ENCODE measurements at places on chromosomes 4 and X. TPM values are rescaled to one million over a fixed set of nuclear protein-coding genes. Genes with fewer than 3 reads are reported as not detected.

DNA sequence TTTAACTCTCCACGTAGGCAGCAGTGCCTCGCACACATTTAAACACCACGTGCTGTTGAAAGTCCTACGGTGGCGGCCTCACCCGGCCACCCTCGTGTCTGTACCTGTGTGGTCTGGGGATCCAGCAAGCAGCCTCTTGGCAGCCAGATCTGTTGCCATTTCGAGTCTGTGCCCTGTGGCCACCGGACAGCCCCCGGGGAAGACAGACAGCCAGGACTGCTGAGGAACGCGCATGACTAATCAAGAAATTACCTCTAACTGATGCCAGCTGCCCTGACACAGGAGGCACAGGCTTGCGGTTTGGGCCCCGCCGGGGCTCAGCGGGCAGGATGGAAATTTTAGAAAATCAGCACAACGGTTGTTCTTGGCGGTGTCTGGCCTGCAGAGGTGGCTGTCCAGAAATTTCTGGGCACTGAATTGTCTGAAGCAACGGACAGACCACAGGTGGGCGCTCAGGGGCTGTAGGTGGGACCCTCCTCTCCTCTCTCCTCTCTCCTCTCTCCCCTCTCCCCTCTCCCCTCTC, 15.6 kb upstream of the ASMTL start:
- no peak for DNase-seq

Gene STK32B
- total RNA-seq = not detected

- DNase-seq = no peak
Measured at GRCh38 chr4:172780566-172781081, 388.0 kb upstream of the GALNT7 start.

GRCh38 chr4:110184140-110184790, 14.2 kb downstream of the ELOVL6 start:
- no peak for DNase-seq
